ENCODE measurements at places on chromosomes 4 and X.

GRCh38 chrX:48700951-48701653 is 4.6 kb downstream of the SUV39H1 start:
- H3K4me3 ChIP-seq, result no peak overlapping the region
- peaks cover 46% of the 10 kb centered on the region for H3K36me3 ChIP-seq
- H3K27ac ChIP-seq, result no peak overlapping the region
- no peak for DNase-seq
- H3K27me3 ChIP-seq, result no peaks in the 10 kb centered on the region

GRCh38 chr4:120616-121015 is 3.7 kb upstream of the ZNF718 start:
- peaks cover 26% of the 10 kb centered on the region for H3K36me3 ChIP-seq
- H3K4me1 ChIP-seq, result peaks cover 33% of the 10 kb centered on the region
- H3K27ac ChIP-seq, result no peak overlapping the region
- H3K27me3 ChIP-seq, result no peaks in the 10 kb centered on the region
- H3K4me3 ChIP-seq, result no peak overlapping the region

GRCh38 chrX:111083081-111083480 is 12.9 kb upstream of the PAK3 start:
- no peak overlapping the region for H3K4me3 ChIP-seq
- no peak overlapping the region for H3K27ac ChIP-seq
- DNase-seq, result no peak
- no peaks in the 10 kb centered on the region for H3K4me1 ChIP-seq

- H3K4me3 ChIP-seq, result no peak overlapping the region
- H3K27ac ChIP-seq, result no peak overlapping the region
- no peak for DNase-seq
- no peaks in the 10 kb centered on the region for H3K27me3 ChIP-seq
- H3K36me3 ChIP-seq, result peaks cover 33% of the 10 kb centered on the region
These were observed 16.2 kb downstream of the MAEA start for GRCh38 chr4:1305781-1306455.

- H3K36me3 ChIP-seq, result no peaks in the 10 kb centered on the region
- no peak overlapping the region for H3K4me3 ChIP-seq
- H3K4me1 ChIP-seq, result no peaks in the 10 kb centered on the region
These were observed 93.6 kb upstream of the SMAD1 start for GRCh38 chr4:145388043-145388442.

DNA sequence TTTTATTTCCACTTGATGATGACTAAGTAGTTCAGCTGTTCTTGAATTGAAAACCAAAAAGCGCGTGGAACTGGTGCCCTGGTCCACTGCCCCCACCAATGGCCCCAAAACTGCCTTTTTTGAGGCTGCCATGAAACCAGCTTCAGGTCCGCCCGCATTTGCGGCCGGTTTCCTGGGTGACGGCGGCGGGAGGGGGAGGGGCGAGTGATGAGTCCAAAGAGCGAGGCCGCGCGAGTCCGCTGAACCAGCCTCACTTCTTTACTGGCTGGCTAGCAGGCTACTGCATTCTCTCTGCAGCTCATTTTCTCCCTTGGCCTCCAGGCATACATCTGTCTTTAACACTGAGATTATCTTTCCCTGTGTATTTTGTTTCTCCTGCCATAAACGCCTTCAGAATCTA is 72.9 kb upstream of the FABP2 start:
- DNase-seq, result no peak
- H3K27ac ChIP-seq, result no peak overlapping the region
- H3K4me3 ChIP-seq, result no peak overlapping the region
- H3K27me3 ChIP-seq, result no peaks in the 10 kb centered on the region

DNA sequence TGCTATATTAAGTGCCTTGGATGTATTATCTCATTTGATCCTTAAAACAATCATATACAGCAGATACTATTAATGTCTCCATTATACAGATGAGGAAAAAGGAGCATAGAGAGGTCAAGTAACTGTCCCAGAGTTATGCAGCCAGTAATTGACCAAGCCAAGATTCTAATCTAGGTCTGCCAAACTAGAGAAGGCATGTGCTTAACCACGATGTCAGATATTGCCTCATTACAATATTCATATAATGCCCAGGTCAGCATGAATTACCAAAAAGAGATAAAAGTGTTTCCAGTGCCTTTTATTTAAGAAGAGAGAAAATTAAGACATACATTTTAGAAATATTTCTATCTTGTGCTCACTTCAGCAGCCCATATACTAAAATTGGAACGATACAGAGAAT is 7.1 kb downstream of the ARHGEF6 start:
- H3K4me3 ChIP-seq, result no peak overlapping the region
- DNase-seq, result no peak
- peaks cover 50% of the 10 kb centered on the region for H3K4me1 ChIP-seq
- H3K27ac ChIP-seq, result no peak overlapping the region
- H3K36me3 ChIP-seq, result peaks cover 5% of the 10 kb centered on the region
- no peaks in the 10 kb centered on the region for H3K27me3 ChIP-seq

GRCh38 chrX:19709812-19710518 is 177.4 kb downstream of the SH3KBP1 start:
- no peak overlapping the region for H3K27ac ChIP-seq
- H3K27me3 ChIP-seq, result no peaks in the 10 kb centered on the region
- H3K36me3 ChIP-seq, result peaks cover 27% of the 10 kb centered on the region

Measured in activated B cell treated with CpG ODN at 0.5 μM for 24 hours (primary cell).